Hematopoietic multipotent progenitor cell treated with erythropoietin and hydrocortisone succinate and interleukin-3 and kit ligand, for 17 days (in vitro differentiated cells): ENCODE measurements at places on chromosomes 16 and 17.
A peak's percentile ranks its signal among the peaks of the same experiment; 100 is the strongest.

DNA sequence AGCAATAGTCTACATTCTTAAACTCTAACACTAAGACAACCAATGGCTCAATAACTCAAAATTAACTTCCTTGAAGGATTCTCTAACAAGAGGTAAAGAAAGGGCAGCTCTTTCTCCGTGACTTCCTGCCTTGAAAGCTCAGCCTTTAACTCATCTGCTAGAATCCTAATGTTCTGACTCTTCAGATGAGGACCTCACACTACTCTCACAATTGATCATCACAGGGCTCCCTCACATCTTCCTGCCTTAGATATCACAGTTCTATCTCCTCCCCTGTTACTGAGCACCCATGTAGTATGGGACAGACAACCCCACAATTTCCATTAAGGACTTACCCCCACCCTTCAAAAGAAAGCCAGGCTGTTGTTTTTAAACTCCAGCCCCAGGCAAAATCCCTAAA lies 33.5 kb downstream of the SMURF2 start:
- DNase-seq, result no peak

GRCh38 chr17:82678265-82678891 lies 20.1 kb downstream of the RAB40B start:
- no peak for DNase-seq

GRCh38 chr17:81509207-81509971 lies 3.2 kb downstream of the ACTG1 start:
- no peak for DNase-seq

DNA sequence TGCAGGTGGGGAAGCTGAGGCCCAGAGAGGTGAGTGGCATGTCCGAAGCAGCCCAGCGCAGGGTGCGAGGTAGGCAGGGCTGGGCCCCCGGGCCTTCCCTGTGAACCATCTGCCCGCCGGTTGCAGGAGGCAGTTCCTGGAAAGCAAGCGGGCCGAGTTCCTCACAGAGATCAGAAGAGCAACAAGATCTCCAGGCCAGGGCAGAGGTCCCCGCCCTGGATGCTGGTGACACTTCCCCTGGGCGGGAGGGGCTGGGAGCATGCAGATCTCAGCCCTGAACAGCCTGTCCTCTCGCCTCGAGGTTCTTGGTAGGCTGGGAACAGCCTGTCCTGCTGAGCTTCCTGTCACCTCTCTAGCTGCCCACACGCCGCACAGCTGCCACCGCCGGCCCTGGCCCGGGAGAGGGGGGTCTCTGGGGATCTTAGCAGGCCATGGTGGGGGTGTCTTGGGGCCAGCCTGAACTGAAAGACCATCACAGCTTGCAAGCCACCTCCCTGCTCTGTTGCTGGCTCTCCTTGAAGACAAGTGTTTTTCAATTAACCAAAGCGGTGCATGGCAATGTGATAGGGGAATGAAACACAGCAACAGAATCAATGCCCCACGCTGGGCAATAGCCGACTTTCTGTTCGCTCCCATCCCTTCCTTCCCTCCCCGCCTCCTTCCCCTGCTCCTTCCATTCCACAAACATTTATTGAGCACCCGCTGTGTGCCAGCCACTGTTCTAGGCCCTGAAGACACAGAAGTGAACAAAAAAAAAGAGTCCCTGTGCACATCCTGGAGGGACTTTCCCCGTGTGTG lies 31.7 kb downstream of the SOCS1 start:
- no peak for DNase-seq

- DNase-seq, result no peak
Observed at GRCh38 chr17:15264542-15264941, 584 bp downstream of the PMP22 start.

- DNase-seq, result no peak
Observed at GRCh38 chr16:78633551-78633950, 534.1 kb downstream of the WWOX start.

DNA sequence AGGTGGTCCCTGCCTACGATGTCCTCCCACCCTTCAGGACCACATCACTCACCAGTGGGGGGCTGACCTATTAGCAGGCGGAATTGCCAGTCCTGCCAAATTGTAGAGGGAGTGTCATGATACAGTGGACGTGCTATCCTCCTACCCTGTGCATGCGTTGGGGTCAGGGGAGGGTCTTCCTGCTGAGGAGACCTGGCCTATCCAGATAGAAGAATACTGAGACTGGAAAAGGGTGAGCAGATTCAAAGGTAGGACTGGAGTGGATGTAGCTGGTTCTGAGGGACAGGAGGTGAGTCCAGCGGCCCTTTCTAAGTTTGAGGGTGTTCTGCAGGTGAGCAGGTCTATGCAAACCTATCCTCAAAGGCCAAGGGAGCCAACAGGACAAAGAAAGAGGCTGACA lies 8.0 kb downstream of the PRSS41 start:
- no peak for DNase-seq

GRCh38 chr17:63349478-63350000 lies 96.6 kb downstream of the CYB561 start:
- no peak for DNase-seq

DNA sequence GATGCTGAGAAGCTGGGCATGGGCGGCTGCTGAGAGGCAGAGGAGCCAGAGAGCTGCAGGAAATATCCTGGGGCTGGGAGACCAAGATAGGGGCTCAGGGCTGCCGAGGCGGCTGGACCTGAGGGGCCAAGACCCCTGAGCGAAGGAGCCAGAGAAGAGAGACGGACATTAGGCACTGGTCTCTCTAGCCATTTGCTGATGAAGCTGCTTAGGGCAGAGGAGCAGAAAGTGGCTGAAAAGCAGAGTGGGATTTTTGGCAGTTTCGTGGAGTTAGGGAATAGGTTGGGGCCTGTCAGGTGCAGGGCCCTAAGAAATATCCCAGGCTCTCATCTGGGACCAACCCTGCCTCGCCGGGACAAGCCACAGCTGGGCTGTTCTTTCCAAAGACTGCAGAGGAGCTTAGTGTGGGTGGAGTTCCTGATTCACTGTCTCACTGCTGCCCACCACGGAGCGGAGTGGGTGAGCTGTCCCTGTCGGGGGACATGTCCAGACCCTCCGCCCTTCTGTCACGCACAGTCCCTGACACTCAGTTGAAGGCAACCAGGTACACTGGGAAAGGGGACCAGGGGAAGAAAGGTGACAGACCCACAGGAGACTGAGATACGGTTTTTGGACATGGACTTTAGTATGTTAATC lies 11.3 kb upstream of the DNASE1 start:
- DNase-seq, result no peak

GRCh38 chr17:30161601-30162000 lies 45.0 kb downstream of the NSRP1 start:
- no peak for DNase-seq

DNA sequence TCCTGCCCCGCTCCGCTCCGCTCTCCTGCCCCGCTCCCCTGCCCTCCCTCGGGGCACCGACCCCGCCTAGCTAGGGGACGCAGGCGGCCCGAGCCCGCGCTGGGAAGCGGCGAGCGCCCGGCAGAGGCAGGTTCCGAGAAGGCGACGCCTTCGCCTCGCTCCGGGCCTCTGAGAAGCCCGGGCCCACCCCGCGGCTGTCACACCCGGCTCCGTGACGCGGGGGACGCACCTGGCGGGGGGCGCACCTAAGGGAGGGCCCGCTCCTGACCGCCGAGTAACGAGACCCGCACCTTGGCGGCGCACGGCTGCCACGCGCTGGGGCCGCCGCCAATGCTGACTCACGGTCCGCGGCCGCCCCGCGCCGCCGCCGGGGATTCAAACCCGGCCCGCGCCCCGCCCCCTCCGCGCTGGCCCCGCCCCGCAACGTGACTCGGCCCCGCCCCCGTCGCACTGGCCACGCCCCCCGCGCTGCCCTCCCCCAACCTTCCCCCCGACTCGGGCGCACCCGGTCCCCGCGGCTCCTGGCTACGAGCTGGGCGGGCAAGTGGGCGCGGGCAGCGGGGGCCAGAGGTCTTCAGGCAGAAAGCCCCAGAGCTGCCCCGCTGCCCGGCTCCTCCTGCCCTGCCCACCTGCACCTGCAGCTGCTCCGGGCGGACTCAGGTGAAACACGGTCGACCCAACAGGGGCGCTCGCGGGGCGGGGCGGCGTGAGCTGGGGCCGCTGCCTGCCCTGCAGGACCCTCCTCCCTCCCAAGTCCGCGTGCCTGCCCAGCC lies 27.8 kb downstream of the GNPTG start:
- peak; percentile 90 for DNase-seq

DNA sequence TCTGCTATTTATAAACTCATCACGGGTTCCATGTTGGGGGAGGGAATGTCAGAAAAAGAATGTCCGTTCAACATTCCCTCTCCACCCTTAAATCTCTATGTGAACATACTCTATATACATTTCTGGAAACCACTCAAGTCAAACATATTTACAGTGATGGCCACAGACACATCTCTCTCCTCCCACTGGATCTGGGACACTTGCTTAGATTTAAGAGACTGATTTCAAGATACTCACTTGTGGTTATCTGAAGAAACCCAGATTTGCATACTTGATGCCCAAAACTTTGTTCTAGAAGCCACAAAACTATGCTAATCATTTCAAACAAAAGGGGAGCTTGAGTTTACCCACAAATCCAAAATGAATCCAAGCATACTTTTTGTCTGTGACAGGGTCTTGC lies 182.9 kb upstream of the SOX9 start:
- no peak for DNase-seq

GRCh38 chr17:42698736-42699414 lies 16.5 kb downstream of the CNTNAP1 start:
- no peak for DNase-seq
